ENCODE measurements at places on chromosomes 16 and 17. TPM values are rescaled to one million over a fixed set of nuclear protein-coding genes. Genes with fewer than 3 reads are reported as not detected.

CACNG1 gene
- total RNA-seq = not detected

OR2C1 gene
- not detected for total RNA-seq

PRR11 gene
- total RNA-seq = not detected

- DNase-seq = no peak
Measured at GRCh38 chr17:13513039-13513405, 88.7 kb downstream of the HS3ST3A1 start.

HNF1B gene
- total RNA-seq = not detected

PER1 gene
- total RNA-seq = 175 TPM

ZFPM1 gene
- total RNA-seq = 2.5 TPM

WBP2 gene
- 55.8 TPM for total RNA-seq

DNA sequence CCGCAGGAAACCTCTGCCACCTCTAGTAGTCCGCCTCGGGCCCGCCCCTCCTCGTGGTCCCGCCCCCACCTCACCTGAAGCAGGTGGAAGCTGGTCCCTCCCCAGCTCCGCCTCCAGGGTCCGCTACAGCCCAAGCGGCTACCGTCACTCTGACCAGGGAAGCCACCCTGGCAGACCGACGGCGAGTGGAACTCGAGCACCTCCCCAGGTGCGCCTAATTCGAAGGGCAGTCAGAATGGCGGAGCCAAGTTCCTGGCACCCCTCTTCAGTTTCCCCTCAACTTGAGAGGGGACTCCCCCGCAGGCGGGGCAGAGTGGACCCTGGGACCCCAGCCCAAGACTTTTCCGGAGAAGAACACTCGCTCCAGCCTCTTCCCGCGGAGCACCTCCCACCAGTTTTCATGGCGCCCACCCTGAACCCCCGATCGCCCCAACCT lies 507 bp downstream of the FHOD1 start:
- DNase-seq = no peak

PITPNM3 gene
- 3.1 TPM for total RNA-seq

DNA sequence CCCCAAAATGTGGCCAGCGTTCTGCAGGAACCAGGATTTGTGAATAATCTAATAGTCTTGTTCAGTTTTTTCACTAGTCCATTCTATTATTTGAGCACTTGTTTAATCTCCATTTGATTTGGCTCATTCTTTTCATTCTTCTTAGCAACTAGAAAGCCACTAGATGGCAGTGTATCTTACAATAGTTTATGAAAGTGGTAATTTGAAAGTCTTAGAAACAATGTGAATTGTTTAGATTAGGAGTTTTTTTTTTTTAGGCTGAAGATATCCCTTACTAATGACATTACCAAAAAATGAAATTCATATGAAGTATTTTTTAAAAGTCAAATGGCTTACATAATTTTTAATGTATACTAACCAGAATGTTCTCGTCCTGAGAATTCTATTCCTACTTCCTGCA lies 6.7 kb downstream of the ERI2 start:
- no peak for DNase-seq

DNA sequence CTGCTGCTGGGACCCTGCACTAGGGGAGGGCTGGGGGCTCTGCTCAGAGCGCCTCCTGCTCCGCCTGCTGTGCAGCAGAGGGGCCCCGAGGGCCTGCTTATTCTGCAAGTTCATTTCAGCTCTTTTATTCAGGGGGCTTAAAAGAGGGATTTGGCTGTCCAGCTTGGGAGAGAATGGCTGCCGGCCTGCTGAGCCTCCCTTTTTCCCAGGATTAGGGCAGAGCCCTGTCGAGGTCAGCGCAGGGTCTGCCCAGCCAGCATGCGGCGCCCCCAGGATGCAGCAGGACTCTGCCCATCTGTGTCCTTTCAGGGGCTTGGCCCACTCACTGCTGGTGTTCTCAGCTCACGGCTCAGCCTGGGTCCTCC lies 1.1 kb downstream of the SMIM5 start:
- DNase-seq = no peak

DNA sequence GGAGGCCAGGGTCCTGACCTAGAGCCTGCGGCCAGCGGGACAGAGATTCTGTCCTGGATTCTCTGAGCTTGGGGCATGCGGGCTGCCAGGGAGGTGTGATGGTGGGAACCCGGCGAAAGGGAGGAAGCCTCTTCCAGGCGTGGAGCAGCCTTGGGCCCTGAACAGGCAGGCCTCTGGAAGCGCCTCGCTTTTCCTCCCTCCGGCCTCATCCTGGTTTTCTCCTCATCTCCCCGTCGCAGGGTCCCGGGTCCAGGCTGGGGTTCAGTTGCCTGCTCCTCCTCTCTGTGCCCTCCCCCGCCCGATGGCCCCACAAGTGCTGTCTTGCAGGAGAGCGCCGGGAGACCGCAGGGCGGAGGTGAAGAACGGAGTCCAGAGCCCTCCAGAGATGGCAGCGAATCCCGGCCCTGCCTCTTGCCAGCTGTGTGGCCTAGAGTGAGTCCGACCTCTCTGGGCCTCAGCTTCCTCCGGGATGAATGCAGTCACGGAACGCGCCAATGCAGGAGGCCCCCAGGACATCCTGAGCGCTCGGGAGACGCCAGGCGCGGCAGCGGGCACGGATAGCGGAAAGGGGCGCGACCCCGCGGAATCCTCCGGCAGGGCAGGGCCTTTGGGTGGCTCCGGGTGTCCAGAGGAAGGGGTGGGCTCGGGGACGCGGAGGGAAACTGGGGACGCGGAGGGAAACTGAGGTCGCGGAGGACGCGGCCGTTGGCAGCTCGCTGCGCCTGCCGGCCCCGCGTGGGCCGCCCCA lies 553 bp upstream of the RAB11FIP4 start:
- no peak for DNase-seq

DNA sequence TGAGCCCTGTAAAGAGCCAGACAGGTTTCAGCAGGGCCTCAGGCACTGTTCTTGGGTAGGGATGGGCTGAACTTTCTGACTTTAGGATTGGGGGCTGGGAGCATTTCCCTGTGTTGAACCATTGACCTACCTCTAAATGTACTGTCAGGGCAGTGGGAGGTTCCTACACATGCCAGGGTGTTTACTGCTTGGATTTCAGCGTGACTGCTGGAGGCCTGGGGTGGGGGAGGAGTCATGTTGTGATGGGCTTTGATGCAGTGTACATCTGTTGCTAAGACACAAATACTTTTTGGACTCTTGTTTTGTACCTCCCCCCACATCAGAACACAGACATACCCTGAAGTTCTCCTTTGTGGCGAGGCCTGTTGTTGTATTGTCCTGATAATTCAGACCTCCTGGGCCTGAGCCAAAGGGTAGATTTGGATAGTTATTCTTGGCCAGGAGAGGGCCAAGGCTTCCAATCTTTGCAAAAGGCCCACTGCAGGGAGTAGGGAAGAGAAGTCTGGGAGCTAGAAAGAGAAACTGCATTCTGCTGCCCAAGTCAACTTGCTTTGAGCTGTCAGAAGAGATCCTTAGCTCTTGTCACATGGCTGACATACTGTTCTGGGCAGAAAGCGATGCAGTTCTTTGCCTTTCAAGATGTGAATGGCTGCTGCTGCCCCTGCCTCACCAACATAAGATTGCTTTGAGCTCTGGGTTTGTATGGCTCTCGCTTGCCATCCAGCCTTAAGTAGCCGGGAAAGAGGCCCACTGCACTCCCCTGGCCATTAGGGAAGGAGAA lies 3.7 kb downstream of the NFE2L1 start:
- peak; percentile 36 for DNase-seq

- no peak for DNase-seq
Measured at GRCh38 chr17:55911186-55911585, 160.3 kb downstream of the PCTP start.

KRTAP3-1 gene
- total RNA-seq = not detected

- DNase-seq = no peak
Measured at GRCh38 chr16:56683424-56684172, 1.3 kb downstream of the MT1X start.

DNA sequence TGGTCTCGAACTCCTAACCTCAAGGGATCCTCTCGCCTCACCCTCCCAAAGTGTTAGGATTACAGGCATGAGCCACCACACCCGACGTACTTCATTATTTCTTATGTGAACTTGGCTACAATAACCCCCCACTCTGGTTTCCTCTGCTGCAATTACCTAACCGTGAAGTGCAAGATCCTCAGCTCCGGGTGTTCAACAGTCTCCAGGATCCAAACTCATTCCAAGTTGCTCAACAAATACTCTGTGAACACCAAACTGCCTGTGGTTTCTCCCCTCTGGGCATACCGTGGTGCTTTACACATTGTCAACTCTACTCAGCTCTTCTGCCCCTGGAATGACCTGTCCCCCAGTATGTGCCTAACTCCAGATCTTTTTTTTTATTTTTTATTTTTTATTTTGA lies 6.8 kb upstream of the SULT1A1 start:
- no peak for DNase-seq

GRCh38 chr17:69714669-69715068 lies 300.2 kb downstream of the MAP2K6 start:
- no peak for DNase-seq

DNA sequence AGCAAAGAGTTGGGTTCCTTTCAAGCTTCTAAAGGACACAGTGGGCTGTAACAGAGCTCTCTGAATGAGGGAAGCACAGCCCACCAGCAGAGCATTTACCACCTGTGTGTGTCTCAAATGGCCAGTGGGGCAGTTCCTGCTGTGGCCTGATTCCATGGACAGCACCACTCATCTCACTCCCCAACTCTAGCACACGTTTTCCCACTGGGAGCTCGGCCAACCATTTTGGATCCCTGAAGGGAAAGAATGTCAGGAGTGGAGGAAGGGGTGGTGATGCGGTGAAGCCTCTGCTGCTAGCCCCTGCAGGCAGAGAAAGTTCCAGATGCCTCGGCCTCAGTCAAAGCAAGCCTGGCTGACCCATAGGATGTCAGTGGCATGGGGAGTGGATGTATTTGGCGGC lies 86.6 kb downstream of the PLXDC1 start:
- no peak for DNase-seq

DNA sequence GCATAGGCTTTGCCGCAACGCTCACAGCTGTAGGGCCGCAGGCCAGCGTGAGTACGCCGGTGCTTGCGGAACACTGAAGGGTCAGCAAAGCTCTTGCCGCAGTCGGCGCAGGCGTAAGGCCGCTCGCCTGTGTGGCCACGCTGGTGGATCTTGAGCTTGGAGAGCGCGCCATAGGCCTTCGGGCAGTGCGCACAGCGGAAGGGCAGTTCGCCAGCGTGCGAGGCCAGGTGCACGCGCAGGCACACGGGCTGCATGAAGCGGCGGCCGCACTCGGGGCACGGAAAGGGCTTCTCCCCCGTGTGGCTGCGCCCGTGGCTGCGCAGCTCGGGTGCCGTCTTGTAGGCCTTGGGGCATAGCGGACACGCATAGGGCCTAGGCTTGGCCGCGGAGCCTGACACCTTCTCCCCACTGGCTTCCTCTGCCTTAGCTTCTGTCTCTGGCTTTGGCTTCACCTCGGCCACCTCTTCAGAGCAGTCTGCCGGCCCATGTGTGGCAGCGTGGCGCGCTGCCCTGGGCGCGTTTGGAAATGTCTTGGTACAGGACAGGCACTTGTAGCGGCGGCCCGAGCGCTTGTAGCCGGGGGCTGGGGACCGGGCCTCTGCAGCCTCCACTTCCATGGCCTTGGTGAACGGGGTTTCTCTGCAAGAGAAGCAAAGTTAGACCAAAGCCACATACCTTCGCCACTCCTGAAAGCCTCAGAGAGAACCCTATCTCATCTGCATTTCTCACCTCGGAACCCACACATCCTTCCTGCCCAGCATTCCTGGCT lies 10.0 kb downstream of the ZNF668 start:
- no peak for DNase-seq

GRCh38 chr16:84897911-84898377 lies 78.2 kb downstream of the CRISPLD2 start:
- DNase-seq = no peak

TEKT5 gene
- not detected for total RNA-seq

GRCh38 chr17:41428591-41429291 lies 4.4 kb upstream of the KRT37 start:
- no peak for DNase-seq

DNA sequence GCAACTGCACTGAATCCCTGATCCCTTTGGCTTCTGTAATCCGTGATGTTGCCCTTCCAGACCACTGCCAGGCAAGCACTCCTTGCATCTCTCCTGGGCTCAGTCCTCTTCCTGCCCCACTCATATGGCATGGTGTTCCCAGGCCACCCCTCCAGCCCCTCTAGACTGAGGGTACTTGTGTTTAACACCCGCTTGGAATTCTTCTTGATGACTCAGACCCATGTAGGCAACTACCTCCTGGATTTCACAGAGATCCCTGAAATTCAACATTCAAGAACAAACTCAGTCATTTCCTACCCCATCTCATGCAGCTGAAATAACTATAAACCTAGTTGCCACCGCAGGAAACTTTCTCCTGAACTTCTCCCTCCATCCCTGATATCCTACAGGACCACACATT lies 541.9 kb upstream of the CDH11 start:
- DNase-seq = no peak

GP2 gene
- total RNA-seq = 2.6 TPM

- DNase-seq = no peak
Measured at GRCh38 chr17:67431249-67432015, 54.4 kb downstream of the PITPNC1 start.

GRCh38 chr16:85197611-85198566 lies 85.6 kb upstream of the CIBAR2 start:
- DNase-seq = no peak

DNA sequence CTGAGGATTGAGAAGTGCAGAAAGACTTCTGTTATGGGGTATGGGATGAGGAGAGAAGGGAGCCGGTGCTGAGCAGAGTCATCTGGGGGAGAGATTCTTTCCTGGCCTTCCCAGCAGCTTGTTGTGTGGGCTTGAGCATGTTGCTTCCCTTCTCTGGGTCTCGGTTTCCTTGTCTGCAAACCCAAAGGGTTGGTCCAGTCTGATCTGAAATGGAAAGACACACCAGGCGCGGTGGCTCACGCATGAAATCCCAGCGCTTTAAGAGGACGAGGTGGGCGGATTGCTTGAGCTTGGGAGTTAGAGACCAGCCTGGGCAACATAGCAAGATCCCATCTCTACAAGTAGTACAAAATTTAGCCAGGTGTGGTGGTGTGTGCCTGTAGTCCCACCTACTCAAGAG lies 6.0 kb downstream of the SOCS3 start:
- no peak for DNase-seq

DNA sequence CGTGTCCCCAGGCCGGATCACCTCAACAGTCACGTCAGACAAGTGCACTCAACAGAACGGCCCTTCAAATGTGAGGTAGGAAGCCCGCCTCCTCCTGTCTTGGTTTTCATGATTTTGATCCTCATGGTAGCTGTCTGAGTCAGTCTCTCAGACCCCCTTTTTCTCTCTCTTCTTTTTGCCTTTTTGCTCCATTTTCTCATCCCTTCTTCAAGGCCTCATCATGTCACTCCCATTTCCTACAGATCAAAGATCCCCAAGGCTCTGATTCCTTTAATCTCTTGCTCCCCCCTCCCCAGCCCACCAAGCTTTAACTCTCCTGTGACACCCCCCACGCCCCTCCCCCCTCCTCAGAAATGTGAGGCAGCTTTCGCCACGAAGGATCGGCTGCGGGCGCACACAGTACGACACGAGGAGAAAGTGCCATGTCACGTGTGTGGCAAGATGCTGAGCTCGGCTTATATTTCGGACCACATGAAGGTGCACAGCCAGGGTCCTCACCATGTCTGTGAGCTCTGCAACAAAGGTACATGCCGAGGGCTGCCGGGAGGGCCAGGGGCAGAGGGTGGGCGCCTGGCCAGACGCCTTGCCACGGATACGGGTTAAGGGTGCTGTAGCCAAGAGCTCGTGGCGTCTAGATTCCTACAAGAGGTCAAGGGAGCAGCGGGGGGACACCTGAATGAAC lies 2.0 kb downstream of the MAZ start:
- DNase-seq = no peak

SAMD14 gene
- 9.7 TPM for total RNA-seq

GRCh38 chr16:87496447-87496801 lies 3.6 kb upstream of the ZCCHC14 start:
- no peak for DNase-seq

CLDN9 gene
- total RNA-seq = 1.5 TPM

C17orf100 gene
- not detected for total RNA-seq

GRCh38 chr16:17396762-17397498 lies 73.8 kb downstream of the XYLT1 start:
- DNase-seq = no peak

Data from thoracic aorta (tissue), 2 donors.